ENCODE measurements at places on chromosomes 5 and 9.

DNA sequence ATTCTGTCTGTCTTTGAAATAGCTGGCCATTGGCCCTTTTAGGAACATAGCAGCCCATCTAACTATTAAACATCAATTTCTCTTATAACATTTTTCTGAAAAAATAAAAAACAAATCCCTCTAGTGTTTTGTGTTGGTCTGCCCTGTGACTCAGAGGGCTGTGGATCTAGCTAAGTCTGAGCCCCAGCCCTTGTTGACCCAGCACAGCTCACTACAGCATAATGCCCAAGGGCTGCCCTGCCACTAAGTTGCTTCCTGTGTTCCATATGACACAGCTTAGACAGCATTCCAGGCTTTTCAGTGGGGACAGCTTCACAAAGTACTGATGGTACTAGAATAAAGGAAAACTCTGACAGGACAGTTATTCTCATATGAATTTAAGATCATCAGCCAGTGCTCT is 136.0 kb downstream of the SCAMP1 start:
- no peak for DNase-seq

GRCh38 chr9:105425816-105426433 is 21.9 kb upstream of the FSD1L start:
- no peak for DNase-seq

DNA sequence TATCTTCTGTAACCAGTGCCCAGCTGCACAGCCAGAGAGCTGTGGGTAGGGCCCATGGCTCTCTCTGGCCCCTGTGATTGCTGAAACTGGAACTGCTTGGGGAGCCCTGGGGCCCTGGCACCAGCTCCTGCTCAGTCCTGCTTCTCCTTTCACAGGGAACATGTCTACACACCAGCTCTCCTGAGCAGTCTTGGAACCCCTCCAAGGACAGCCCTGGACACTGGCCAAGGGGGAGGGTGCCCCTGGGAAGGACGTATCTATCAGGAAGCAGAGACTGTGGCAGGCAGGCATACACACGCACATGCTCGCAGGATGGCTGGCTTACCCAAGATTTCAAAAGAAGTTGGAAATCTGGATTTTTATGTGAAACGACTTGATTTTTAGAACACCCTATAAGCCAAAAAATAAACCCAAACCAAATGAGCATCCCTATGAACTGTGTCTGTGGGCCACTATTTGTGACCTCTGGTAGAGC is 8.8 kb upstream of the TRAF1 start:
- peak; percentile 13 for DNase-seq

GRCh38 chr5:82465235-82465634 is 187.1 kb upstream of the RPS23 start:
- no peak for DNase-seq

DNA sequence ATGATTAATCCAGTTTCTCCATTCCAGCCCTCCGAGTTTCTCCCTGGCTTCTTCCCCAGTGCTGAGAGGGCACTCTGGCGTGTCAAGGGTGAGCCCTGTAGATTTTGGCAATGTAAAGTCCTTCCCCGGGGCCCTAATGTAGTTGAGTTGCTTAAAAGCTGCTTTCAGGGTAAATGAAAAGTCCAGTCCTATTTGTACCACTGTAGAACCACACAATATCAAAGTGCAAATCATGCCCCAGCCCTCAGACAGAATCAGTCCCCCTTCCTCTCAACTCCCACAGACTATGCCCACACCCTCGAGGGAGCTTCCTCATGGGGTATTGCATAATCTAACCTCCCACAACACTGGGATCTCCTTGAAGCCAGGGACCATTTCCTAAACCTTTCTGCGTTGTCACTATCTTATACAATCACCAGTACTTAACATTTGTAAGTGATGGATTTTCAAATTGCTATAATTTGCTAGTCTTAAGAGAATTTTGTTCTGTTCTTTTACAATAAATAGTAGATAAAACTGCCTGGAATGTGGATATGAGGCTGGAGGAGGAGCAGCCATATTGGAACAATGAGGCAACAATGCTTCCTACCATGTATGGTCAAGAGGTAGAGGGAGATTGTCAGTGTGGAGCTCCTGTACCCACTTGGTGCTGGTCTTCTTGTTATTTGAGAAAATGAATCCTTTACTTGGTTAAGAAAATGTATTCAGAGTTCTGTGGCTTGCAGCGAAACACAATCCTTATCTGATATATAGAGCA is 34.4 kb downstream of the ZNF366 start:
- DNase-seq = no peak

GRCh38 chr5:88845081-88845697 is 37.8 kb downstream of the MEF2C start:
- no peak for DNase-seq

DNA sequence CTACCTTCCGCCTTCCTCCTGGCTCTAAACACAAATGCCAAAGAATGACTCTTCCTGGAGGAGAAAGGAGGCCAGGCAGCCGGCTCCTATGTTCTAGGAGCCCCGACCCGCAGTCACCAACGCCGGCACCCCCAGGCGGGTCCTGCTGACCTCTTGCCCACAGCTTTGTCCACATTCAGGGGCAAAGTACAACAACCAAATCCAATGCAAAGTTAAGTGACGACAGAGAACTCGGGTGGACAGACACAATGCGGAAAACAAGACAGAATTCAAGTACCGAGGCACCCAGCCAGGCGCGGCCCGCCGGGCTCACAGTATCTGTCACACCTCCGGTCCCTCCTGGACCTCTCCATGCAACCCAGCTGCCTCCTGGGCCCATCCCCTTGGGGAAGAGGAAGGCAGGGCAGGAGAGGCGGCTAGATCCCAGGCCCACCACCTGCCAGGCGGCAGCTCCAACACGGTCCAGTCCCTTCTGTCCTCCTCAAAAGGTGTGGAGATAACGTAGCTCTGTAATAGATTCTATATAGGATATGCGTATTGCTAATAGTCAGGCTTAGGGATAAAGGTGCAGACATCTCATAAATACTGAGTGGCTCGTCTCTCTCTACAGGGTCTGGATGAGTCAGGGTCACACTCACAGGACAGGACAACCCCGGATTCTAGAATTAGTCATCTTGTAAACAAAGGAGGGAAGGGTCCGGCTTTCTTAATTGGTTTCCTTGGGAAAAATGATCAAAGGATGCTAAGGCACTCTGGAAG is 46.9 kb upstream of the UBAC1 start:
- no peak for DNase-seq

GRCh38 chr5:137392261-137392660 is 106.9 kb downstream of the SPOCK1 start:
- DNase-seq = no peak

DNA sequence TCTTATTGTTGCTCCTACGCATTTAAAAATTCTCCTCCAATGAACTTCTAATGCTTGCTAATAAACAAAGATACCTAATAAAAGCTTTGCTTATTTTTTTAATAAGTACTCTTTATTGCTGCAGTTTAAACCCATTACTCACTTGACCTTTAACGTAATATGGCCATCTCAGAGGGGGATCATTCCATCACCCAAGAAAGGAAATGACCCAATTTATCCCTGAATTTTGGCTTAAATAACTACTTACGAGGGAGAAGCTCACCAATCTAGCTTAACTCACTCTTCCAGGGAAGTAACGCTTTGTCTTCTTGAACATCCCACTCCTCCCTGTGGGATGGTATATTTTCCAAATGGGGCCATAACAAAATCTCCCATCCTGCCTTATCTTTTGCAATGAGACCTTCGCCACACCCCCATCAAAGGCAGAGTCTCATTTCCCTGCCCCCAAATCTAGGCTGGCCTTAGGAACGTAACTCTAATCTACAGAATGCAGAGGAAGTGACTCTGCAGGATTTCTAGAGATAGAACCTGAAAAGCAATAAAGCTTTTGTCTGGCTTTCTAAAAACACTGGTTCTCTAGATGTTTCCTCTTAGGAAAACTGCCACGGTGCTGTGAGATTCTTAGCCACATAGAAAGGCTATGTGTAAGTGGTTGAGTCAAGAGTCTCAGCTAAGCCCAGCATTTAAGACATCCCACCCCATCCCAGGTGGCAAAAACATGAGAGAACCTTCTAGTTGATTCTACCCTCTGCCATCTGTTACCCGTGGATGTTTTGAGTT is 310.0 kb downstream of the ASTN2 start:
- no peak for DNase-seq

- no peak for DNase-seq
Observed at GRCh38 chr5:38556088-38556598, 303 bp downstream of the LIFR start.

- DNase-seq = no peak
Observed at GRCh38 chr5:142246258-142246657, 78.6 kb downstream of the SPRY4 start.

DNA sequence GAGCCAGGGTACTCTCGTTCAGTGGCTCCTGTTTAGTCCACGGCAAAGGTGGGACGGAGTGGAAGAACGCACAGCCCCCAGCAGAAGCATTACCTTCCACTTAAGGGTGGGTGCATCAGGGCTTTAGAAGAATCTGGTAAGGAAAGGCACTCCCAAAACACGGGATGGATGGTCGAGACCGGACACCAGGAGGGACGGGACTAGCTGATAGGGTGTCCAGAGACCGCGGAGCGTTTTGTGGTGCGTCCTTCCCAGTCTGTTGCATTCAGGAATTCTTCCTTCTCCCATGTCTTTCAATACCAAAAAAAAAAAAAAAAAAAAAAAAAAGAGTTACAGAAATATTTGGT is 545 bp upstream of the CTSV start:
- DNase-seq = no peak

DNA sequence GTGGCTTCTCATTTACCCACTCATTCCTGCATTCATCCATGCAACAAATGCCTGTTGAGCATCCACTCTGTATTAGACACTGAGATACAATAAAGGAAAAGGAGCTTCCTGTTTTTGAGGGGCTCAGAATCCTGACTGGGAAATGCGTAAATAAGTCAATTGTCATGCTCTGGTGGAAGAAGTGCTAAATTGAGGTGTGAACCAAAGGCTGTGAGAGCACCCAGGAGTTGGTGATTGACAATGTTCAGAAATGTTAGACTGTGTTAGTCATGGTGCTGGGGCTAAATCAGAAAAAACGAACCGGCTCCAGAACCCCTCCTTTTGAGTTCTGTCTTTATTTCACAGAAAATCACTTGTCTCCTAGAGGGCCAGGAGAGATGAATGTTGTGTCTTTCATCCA is 558.6 kb upstream of the SGCD start:
- no peak for DNase-seq

GRCh38 chr9:3528451-3528850 is 2.6 kb upstream of the RFX3 start:
- DNase-seq = peak; percentile 8

DNA sequence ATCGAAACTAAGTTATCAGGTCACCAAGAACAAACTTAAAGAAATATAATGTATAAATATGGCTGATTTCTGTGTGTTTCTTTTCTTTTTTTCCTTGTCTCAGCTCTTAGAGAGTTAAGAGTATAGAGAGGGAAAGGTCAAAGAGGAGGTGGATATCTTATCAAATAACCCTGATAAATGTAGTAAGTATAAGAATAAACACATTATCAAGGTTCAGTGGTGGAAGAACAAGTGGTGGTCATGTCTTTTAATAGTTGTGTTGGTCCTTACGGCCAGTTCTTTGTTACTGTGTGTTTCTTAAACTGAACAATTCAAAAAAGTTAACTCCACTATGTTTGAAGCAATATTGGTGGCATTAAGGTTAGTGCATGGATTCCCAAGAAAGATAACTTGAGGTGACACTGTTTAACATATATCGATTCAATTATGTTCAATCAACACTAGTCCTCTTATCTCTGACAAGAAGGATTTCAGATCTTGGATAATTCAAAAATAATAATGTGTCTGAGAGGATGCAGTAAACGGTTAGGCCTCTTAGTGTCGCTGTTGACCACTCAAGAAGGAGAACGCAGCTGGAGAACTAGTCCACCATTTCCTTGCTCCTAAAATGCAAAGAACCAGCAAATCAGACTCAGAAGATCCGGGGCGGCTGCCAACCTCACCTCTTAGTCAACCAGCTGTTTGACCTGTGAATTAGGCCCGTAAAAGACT is at the start of gene PCDHGA3:
Gene PCDHGA3 (plus strand): TSS at position 588 of the 711 bp plus-strand sequence. CDS start 205 bp downstream, outside the sequence.
- DNase-seq = no peak

Measured in DND-41 (cell line).